Muscle of leg (tissue), 16 donors: ENCODE measurements at places on chromosomes 1 and 21. TPM values are rescaled to one million over a fixed set of nuclear protein-coding genes. Genes with fewer than 3 reads are reported as not detected.

KLHDC8A gene
- 0.22 TPM for total RNA-seq

CRYBG2 gene
- total RNA-seq, result 0.22 TPM

TRIM46 gene
- total RNA-seq, result 0.22 TPM

GRCh38 chr1:167197692-167198091 is 23.0 kb upstream of the POU2F1 start:
- DNase-seq, result peak; percentile 2

- no peak for DNase-seq
Observed at GRCh38 chr21:17697473-17697872, 84.8 kb upstream of the BTG3 start.

DNA sequence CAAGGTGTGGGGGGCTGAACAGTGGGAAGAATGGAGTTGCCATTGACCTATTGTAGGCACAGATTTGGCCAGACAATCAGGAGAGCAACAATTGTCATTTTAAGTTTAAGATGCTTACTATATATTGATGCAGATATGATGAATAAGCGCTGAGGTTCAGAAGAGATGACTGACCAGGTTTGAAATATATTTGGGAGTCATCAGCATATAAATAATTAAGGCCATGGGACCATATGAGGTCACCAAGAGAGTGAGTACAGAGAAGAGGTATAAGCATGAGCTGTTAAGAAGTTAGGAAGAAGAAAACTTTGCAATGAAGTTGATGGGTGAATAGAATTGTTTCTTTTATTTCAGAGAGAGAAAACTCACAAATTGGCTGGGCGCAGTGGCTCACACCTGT is 4.5 kb upstream of the GADD45A start:
- DNase-seq, result no peak

DNA sequence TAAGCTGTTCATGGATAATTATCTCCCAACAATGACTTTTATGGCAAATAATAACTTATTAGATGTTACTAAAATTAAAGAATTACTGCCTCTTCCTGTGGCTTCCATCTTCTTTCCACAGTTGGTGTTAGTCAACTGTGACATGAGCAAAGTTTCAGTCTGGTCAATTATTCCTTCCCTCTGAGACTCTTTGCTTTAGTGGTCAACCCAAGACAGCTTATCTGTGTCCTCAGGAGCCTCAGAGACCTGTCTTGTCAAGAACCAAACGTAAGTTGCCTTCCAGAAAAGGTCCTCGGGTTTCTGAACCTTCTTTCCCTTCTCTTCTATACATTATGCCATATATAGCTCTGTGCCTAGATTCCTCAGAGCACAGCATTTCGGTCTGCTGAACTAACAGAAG is 263.2 kb upstream of the ZP4 start:
- no peak for DNase-seq

DNA sequence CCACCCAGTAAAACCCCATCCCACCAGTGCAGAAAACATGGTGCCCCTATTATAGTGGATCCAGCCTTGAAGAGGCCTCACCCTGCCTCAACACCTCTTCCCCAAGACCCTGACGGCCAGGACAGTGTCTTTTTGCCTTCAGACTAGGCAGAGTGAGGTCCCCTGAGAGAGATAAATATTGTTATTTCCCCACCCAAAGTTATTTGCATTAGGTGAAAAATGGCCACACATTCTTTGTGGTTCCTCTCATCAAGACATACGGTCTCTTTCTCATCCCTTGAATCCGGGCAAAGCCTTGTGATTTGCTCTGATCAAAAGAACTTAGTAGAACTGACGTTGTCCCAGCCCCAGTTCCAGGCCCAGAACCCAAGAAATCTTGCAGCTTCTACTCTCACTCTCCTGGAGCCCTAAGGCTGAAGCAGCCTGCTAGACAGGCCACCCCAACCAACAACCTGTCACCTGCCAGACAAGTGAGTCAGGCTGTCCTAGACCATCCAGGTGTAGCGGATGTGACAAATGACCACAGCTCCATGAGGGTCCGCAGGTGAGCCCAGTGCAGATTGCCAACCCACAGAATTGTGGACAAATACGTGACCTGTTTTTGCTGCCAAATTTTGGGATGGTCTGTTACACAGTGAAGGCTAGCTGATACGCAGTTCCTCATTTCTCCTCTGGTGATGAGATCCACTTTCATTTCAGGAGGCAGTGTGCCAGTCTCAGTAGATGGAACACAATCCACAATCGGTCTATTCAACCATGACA is 8.1 kb upstream of the SSU72 start:
- DNase-seq, result no peak

- no peak for DNase-seq
Observed at GRCh38 chr1:196535727-196536126, 72.5 kb downstream of the KCNT2 start.

DNA sequence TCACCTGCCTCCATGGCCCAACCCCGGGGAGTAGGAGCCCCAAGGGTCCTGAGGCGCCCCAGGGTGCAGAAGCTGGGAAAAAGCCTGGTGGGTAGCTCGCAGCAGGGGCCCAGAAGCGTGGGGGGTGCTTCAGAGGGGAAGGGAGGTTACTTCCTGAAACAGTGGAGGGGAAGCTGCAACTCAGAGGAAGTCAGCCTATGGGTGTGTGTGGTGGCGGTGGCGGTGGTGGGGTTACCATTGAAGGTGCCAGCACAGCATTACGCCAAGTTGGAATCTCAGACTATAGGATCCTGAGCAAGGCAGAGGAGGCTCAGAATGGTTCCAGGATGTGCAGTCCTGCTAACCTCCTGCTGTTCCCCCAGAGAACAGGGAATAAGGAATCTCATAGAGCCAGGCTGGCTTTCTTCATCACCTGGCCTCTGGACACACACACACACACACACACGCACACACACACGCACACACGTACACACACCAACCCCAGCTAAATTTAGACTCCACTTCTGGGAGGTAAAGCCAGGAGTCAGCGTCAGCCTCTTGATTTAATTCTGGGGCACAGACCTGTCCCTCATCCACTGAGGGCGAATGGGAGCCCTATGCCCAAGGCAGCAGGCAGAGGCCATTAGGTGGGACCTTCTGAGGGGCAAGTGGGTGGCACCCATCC is 1.3 kb downstream of the DENND4B start:
- DNase-seq, result peak; percentile 63

DNA sequence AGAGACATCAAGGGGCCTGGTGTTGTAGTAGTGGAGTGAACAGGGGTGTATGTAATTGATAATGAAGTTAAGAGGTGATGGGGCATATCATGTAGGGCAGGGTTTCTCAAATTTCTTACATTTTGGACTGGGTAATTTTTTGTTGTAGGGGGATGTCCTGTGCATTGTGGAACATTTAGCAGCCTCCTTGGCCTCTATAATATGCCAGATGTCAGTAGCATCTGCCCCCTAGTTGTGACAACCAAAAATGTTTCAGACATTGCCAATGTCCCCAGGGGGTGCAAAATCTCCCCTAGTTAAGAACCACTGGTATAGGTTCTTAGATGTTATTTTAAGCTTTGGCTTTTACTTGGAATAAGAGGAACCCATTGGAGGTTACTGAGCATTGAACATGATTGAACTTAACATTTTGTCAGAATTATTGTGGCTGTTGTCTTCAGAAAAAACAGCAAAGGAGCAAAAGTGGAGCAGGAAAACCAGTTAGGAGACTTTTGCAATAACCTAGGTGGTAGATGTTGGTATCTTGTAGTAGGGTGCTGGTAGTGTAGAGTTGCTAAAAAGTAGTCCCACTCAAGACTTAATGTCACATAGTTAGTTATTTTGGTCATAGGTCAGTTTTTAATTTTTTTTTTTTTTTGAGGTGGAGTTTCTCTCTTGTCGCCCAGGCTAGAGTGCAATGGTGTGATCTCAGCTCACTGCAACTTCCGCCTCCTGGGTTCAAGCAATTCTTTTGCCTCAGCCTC is 6.2 kb downstream of the ZNF326 start:
- no peak for DNase-seq

- no peak for DNase-seq
Observed at GRCh38 chr1:9836632-9836960, 12.8 kb upstream of the CLSTN1 start.

- no peak for DNase-seq
Observed at GRCh38 chr1:200405264-200405663, 4.6 kb downstream of the ZNF281 start.
